Activated naive CD4-positive, alpha-beta T cell (primary cell): ENCODE measurements at places on chromosomes 2 and 18.

- no peak for DNase-seq
These were observed 11.3 kb downstream of the KCNF1 start for GRCh38 chr2:10923008-10923375.

- DNase-seq: no peak
These were observed 62.2 kb downstream of the EPB41L3 start for GRCh38 chr18:5481621-5482020.

DNA sequence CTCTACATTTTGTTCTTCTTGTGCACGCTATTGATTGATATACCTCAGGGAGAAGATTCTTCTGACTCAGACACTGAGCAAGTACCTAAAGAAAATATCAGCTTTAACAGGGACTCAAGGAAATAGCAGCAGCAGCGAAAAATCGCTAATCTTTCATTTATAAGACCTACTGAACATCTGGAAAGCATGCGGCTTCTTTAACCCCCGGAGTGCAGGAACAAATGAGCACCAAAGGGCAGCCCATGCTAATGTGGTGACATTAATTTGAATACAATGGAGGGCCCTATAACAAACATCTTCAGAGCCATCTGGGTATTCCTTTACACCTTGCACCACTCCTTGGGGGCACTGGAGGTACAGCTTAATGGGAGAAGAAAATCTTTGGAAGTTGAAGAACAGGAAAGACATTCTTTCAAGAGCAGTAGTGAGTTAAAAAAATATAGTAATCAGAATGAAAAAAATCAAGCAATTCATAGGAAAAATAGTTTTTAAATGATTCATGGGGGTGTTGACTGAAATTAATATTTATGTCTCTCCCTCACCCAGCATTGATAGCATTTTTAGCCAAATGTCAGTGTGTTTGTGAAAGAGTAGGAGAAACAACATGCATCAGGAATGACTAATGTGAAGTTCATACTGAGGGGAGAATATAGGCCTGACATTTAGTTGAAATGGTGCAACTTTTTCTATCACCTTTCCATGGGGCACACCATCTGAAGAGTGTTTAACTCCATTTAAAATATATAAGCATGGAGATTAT, 281.7 kb downstream of the HRH4 start:
- no peak for DNase-seq

DNA sequence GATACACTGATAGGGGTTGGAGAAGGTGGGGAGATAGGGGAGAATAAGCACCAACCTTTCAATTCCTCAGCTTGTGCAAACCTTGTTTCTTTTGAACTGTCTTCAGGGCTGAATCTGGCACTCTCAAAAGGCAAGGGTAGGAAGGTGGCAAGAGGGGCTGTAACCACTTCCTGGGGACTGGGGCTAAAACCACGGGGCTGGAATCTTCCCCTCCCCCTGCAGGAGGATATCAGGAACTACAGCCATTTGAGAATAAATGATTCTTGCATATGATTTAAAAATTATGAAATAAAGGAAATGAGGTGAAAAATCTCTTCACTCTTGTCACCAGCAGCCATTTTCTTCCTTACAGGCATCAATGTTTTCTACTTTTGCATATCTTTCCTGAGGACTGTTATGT, 50.8 kb downstream of the ATOH8 start:
- no peak for DNase-seq

DNA sequence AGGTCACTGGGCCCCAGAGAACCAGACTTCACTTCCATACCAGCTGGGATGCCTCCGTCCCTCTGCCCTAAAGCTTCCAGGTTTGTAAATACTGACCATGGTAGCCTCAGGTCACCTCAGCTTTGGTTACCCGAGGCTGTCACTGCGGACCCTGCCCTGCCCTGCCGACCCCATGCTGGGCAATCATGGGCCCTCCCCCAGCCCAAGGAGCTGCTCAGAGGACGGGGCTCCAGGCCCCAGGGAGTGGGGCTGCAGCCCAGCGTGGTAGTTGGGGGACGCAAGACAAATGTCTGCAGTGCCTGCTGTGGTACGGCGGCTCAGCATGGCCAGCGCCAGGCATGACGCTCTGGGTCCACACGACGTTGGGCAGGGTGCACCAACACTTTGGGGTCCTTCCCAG, 25.3 kb downstream of the RAMP1 start:
- DNase-seq: no peak

GRCh38 chr18:63974991-63975390, 5.1 kb downstream of the SERPINB8 start:
- DNase-seq: no peak

- DNase-seq: no peak
These were observed 136.5 kb downstream of the NYAP2 start for GRCh38 chr2:225536036-225536435.

DNA sequence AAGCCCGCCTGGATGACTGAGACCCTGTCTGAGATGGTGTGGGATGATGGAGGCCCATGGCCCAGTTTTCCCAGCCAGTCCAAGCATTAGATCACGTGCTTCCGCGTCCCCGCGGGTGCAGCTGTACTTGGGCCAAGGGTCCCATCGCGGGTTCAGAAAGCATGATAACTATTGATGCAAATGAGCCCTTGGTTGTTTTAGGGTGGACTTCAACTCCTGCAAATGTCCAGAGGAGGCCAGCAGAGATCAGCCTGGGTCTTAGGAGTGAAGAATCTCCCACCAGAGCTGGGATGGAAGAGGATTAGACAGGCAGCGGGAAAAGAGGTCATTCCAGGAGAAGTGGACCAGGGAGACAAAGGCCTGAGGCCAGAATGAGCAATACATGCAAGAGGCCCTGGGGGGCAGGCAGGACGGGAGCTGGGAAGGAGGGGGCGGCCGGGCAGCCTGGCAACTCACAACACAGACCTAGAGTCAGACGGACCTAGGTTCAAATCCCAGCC, 89.9 kb upstream of the TMEM247 start:
- no peak for DNase-seq

- no peak for DNase-seq
These were observed 1.4 kb downstream of the LAMA1 start for GRCh38 chr18:7116001-7116730.
